ENCODE measurements at places on chromosomes 2 and 18.

GRCh38 chr18:76432970-76433767 is 61.9 kb downstream of the ZNF516 start:
- DNase-seq: no peak

- DNase-seq: no peak
Measured at GRCh38 chr2:44789971-44790721, 151.4 kb upstream of the SIX3 start.

- DNase-seq: no peak
Measured at GRCh38 chr2:136206613-136207012, 88.7 kb upstream of the CXCR4 start.

DNA sequence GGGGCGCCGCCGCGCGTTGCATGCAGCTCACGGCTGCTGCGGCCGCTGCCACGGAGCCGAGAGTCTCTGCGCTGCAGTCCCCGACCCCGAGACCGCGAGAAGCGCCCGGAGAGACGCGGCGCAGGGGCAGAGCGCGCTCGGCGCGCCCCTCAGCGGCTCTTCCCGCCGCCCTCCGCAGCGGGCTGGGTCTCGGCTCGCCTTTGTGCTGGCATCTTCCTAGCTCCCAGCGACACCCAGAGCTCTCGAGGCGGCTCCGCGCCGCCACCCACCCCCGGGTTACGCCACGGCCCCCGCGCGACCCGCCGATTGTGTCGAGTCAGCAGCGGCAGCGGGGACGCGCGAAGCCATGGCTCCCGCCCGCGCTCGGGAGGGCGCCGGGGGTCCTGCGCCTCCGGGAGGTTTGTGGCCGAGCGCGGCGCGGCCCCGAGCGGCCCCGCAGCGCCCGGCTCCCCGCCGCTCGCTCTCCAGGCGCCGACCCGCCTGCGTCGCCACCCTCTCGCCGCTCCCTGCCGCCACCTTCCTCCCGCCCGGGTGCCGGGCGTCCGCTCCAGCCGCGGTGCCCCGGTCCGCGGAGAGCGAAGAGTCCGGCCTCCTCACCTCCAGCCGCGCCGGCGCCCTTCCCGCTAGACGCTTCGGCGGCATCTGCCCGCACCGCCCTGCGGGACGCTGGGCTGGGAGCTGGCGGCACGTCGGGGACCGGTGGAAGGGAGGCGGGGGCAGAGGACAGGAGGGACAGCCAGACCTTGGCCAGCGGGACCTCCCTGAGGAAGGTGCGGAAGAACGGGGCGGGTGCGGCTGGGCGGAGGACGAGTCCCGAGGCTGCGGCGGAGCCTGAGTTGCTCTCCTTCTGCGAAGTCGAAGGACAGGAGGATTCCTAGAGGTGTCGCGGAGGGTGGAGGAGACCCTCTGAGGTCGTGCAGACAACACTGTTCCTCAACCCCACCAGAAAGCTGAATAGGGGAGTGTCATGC is 46.3 kb upstream of the CCDC150 start:
- DNase-seq: peak; percentile 52

- DNase-seq: no peak
Measured at GRCh38 chr18:63677500-63678225, 16.0 kb upstream of the SERPINB3 start.

- DNase-seq: no peak
Measured at GRCh38 chr2:164843346-164843911, 1.8 kb upstream of the COBLL1 start.

DNA sequence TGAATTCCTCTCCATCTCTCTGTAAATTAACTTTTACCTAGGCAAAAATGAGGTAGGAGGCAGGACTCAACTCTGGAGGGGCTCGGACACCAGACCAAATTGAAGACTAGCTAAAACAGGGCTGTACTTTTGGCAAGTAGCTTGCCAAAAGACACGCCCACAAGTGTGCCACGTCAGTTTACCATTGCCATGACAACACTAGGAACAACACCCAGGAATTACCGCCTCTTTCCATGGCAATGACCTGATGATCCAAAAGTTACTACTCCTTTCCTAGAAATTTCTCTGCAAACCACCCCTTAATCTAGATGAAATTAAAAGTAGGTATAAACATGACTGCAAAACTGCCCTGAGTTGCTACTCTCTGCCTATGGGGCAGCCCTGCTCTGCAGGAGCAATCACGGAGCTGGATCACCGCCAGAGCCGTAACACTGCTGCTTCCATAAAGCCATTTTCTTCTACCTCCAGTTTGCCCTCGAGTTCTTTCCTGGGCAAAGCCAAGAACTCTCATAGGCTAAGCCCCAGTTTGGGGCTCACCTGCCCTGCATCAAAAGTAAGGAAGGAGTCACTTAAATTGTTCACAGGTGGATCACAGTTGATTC is 66.0 kb upstream of the FAM136A start:
- DNase-seq: peak; percentile 32

- DNase-seq: no peak
Measured at GRCh38 chr2:58664523-58665151, 423.5 kb upstream of the FANCL start.

DNA sequence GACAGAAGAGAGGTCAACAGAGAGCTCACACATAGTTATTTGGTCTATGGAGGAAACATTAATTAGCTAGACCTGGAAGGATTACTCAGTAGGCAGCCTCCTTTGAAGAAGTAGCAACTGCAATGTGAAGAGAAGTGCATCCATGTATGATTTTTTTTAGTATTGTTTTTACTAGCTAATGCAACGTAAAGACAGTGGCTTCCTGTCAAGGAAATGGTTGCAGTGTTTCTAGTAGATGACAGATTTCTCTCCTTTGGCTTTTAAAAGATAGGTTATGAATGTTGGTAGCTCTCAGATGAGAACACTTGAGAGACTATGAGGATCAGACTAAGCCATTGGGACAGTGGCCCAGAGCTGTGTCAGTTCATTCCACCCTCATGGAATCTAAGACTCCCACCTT is 175.8 kb downstream of the AGPS start:
- no peak for DNase-seq

- no peak for DNase-seq
Measured at GRCh38 chr2:20737505-20737904, 70.6 kb downstream of the GDF7 start.

GRCh38 chr18:39259736-39260135 is 1694.1 kb upstream of the CELF4 start:
- peak; percentile 29 for DNase-seq

DNA sequence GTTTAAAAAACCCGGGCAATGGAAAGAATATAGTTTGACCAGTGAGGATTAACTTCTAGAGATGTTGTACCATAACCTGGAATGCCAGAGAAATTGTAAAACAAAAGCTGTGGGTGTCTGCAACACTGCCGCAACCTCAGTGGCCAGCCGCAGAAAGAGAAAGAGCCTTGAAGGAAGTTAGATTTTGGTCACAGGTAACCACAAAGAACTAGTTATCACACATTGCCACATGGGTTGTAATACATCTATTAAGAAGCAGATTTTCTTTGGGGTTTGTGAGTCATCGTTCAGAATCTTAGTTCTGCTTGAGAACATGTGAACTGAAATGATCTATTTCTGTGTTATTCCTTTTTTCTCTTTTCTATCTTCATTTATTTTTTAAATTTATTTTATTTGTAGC is 222.9 kb upstream of the AGAP1 start:
- DNase-seq: peak; percentile 97

GRCh38 chr2:81195774-81196382 is 891.3 kb upstream of the LRRTM1 start:
- DNase-seq: no peak

GRCh38 chr2:68937346-68938055 is 15.2 kb downstream of the GKN2 start:
- no peak for DNase-seq

- DNase-seq: no peak
Measured at GRCh38 chr2:160621748-160622147, 128.1 kb upstream of the RBMS1 start.

- DNase-seq: no peak
Measured at GRCh38 chr18:71942433-71942832, 601.7 kb downstream of the CBLN2 start.

DNA sequence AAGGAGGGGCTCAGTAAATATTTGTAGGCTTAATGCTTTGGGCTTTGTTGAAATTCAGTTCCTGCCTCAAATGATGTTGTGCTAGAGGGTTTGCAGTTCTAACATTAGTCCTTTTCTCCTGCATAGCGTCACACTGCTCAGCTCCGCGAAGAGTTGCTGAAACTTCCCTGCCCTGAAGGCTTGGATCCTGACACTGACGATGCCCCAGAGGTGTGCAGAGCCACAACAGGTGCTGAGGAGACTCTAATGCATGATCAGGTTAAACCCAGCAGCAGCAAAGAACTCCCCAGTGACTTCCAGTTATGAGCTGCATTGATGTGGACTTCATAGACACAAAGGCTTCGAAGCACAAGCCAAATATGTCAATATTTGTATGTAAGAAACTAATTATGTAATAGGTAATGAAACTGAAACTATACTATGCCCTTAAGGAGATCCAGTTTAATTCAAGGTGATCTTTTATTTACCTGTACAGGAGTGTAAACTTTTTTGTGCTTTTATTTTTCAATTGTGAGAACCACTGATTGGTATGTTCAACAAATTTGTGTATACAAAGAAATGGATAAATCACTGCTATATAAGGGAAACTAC is 10.2 kb upstream of the TTC27 start:
- DNase-seq: no peak

- peak; percentile 55 for DNase-seq
Measured at GRCh38 chr2:172806493-172806892, 70.8 kb downstream of the RAPGEF4 start.

DNA sequence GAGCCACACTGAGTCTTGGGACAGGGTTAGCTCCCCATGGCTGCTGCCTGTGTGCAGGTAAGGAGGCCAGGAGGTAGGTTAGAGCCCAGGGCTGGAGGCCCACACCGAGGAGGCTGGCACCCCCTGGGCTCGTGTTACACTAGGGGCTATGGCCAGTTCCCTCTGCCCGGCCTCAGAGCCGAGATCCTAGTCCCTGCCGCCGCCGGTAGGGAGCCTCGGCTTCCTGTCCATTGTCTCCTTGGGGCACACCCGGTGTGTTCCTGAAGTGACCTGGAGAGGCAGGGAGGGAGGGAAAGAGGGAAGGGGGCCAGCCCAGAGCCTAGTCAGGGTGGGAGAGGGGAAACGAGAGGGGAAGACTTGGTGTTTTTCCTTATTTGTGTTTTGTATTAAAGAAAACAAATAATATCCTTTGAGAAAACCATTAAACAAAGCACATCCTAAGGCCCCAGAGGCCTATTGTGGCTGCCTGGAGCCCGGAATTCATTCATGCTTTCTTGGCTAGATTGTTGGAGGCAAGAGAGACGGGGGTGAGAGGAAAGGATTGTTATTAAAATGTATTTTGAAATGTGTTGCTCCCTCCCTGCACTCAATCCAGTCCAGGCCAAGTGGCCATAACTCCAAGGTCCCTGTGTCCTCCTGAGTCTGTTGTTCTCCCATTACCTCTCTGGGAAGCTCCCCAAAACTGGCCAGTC is 170.7 kb downstream of the CTIF start:
- DNase-seq: no peak

DNA sequence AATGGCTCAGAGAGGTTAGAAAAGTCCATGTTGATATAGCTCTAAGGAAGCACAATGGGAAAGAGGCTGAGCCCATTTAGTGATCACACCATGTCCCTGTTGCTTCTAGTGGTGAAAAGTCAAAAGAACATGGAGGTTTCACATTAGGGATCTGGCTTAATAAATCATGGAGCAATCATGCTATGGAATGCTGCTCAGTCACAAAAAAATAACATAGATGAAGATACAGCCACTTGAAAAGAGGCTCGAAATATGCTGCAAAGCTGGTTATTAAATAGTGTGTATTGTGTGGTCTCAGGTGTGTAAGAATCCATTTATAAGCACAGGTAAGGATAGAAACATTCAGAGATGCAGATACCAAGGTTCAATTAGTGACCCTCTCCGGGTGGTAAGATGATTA is 63.6 kb upstream of the CPO start:
- no peak for DNase-seq

DNA sequence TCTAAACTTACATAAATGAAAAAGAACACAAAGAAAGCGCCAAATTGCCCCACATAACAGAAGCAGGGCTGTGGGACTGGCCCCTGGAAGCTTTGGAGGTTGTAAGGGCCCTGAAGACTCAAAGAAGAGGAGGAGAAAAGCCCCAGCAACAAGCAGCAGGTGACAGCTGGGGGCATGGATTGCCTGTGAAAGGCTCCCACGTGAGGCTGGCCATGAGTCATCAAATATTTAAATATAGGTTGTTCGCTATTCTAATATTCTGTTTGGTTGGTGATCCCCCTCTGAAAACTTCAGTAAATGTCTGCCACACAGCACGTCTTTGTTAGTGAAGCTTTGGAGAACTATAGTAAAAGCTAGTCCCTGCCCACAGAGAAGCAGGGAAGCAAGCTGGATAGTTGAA is 132.4 kb downstream of the MREG start:
- DNase-seq: no peak

DNA sequence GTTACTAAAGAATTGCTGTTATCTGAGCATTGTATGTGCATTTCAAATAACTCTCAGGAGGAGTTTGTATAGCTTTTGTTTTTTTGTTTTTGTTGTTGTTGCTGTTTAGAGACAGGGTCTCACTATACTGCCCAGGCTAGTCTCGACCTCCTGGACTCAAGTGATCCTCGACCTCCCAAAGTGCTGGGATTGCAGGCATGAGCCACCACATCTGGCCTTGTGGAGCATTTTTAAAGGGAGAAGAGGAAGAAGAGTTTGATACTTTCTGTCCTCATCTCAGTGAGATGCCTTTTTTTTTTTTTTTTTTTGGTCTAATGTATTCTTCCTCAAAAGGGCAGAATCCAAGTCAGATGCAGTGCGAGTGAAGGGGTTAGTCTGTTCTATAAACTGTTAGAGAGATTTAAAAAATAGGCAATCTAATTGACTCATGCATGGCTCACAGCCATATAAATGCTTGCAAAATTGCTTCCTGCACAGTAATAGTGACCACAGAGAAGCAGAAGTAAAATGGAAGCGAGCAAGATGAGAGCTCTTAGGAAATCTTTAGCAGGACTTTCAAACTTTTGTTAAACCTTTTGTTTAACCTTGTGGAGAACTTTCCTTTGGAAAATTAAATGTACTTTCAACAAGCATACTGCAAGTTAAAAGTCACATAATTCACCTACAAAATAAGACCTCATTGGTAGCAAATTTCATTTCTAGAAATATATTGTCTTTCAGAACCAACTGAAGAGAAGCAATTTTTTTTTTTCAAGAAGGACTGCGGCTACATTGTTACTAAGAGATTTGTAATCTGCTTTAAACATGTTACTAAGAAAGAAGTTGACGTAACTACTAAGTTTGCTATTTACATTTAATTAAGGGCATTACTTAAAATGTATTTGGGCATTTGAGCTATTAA is 52.3 kb upstream of the ROCK1 start:
- DNase-seq: peak; percentile 96

DNA sequence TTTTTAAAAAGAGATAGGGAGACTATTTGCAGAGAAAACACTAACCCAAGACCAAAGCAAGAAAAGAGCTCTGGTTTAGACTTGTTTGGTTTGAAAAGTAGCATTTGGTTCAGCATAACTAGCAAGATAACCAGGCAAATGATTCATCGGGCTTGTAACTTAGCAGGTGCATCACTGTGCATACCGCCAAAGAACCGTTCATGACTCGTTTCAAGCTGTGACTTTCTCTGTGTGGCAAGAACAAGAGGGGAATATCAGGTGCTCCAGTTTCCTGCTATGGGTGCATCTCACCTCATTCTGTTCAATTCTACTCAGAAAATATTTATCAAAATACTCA is 244.9 kb downstream of the ETAA1 start:
- DNase-seq: peak; percentile 80

GRCh38 chr2:27545348-27546141 is 37.3 kb upstream of the ZNF512 start:
- peak; percentile 4 for DNase-seq
